ENCODE measurements at places on chromosomes 1 and 21.

DNA sequence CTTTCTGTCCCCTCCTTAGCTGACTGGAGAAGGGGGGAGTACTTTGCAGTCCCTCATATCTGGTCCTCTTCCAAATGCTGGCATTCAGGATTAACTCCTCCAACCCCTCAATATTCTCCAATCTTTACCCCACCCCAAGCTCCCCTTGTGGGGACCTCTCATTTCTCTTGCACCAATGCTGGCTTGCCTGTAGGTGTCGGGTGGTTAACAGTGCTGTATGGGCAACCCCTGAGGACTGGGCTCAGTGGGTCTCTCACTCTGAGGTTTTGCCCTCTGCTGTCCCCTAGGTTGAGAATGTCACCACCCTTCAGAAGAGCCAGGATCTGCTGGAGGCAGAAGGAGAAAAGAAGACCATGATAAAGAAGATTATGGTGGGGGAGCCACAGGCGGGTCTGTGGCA is 27.0 kb downstream of the MROH7 start:
- DNase-seq, result no peak

- no peak for DNase-seq
Observed at GRCh38 chr21:14875704-14876523, 188.9 kb downstream of the NRIP1 start.

DNA sequence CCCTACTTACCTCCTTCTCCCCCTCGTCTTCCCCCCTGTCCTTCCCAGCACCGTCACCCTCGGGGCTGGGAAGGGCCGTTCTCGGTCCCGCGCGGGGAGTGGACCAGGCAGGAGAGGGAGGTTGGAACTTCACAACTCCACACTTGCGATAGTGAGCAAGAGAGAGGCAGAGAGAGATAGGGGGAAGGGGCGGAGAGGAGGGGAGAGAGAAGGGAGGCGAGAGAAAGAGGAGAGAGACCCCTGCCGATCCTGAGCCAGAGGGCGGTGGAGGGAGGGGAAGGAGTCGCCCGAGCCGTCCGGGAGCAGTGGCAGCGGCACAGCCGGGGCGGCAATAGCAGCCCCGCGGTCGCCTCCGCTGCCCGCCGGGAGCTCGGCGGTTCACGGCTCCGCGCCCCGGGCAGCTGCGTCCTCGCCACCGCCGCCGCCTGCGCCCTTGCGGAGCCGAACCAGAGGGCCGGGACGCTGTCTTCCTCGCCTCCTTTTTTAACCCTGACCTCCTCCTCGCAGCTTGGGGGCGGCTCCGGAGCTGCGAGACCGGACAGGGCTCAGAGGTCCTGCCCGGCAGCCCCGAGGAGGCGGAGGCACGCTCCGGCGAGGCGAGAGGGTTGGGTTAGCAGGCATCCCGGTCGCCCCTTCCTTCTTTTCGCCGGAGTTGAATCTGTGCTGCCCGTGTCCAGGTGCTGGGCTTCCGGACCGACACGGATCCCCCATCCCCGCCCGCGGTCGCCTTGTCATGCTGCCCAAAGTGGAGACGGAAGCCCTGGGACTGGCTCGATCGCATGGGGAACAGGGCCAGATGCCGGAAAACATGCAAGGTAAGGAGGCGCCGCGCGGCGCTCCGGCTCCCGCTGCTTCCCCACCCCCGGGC is 11.7 kb downstream of the NR5A2 start:
- DNase-seq, result no peak

DNA sequence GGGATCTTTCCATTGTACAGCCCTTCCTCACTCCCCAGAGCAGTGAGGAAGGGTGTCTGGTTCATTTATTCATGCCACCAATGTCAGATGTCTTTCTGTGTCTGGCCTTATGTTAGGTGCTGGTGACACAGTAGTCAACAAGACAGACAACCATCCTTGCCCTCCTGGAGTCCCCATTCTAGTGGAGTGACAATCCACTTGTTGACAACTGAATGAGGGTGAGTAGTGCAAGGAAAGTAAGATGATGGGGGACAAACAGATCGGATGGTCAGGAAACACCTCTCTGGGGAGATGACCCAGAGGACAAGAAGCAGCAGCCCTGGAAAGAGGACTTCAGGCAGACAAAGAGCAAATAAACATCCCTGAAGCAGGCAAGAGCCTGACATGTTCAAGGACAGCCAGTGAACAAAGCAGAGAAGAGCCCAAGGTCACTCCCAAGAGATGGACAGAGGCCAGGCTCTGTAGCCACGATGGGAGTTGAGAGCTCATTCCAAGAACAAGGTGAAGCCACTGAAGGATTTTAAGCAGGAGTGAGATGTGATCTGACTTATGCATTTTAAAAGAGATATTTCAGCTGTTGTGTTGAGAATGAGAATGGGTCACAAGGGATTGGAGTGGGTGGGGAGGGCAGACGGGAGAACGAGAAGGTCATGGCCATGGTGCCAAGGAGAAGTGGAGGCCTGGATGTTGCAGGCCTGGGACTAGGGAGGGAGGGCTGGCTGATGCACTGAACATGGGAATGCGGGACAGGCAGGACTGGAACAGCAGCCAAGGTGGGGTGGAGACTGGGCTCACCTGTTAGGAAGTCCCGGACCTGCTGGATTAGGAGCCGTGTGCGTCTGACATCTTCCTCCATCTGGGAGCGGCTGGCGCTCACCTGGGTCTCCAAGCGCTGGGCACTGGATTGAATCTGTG is 30.2 kb downstream of the LAMB3 start:
- no peak for DNase-seq

- no peak for DNase-seq
Observed at GRCh38 chr1:243910607-243911006, 60.6 kb upstream of the AKT3 start.

DNA sequence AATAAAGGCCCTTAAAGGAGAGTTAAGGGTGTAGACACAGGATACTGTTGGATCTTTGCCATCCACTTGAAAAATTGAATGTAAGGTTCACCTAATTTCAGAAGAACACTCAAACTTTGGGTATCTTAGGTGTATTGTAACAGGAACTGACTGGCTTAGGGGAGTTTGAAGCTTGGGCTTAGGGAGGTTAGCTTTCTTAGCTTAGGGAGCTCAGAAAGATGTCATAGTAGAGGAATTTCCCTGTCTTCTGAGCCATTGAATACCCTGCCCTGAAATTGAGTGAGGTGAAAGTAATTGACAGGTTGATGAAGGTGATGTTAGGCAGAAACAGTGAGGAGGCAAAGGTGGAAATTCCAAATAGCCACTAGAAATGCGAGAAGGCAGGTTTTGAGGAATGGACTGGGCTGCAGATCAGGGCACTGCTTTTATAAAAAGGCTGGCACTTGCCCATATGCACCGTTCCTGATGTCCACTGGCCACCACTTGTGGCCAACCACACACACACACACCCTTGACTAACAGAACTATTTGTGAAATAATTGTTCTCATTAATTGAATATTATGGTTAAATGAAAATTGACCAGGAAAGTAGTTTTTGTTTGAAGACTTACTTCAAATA is 16.5 kb downstream of the BACH1 start:
- DNase-seq, result no peak

- no peak for DNase-seq
Observed at GRCh38 chr1:172069534-172069933, 228.2 kb downstream of the DNM3 start.

DNA sequence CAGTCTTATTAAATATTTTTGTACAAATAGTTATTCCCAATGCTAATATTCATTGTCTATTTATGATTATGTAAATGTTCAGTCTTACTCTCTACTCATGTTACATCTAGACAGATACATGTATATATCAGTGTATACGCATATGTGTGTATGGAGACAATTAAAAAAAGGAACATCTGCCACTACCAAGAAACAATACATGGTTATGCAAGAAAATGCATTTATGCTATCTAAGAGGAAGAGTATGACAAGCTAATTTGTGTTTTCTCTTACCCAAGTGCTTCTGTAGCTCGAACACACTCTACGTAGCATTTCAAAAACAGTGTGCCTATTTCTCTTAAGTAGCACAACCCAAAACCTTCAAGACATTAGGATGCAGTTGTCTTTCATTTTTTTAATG is 6.1 kb upstream of the RLF start:
- DNase-seq, result no peak

GRCh38 chr1:225897595-225898514 is 8.9 kb upstream of the LEFTY1 start:
- no peak for DNase-seq

DNA sequence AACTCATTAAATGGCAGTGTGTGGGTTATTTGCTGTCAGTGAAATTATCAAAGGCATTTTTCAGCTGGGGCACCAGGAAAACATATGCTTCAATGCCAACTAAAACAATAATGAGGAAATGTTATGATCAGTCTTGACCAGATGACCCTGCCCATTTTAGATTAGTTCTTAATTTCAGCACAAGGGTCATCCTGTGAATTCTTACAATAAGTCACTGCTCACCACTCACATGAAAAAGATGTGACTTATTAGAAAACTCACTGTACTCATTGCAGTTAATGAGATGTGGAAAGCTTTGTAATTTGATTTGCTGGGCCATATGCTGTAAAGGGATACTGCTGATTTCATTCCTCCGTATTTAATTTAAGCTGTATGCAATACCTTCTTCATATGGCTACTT is 178.5 kb upstream of the LMO4 start:
- no peak for DNase-seq

- no peak for DNase-seq
Observed at GRCh38 chr21:32122082-32122481, 156.8 kb downstream of the MIS18A start.

DNA sequence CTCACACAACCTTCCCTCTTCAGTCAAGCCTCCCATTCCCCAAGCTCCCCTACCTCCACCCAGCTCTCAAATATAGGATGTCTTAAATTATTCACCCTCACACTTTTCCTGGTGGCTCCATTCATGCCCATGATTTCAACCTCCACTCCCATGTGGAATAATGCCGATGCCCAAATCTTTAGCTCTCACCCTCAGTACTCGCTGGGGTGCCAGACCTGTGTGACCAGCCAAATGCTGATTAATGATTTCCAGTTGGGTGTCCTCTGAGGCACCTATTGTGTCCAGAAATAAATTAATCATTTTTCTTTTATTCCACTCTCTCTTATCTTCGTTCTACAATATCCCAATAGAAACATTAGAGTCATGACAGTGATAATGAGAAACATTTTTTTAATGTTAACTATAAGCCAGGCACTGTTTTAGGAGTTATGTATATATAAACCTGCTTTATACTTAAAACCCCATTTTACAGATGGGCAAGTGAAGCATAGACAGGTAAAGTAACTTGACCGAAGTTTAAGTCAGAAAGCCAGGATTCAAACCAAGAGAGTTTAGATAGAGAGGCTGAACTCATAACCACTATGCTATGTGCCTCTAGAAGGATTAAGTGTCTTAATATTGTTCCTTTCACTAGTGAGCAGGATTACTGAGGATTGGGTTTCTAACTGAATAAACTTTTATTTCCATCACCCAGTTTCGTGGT is 209.7 kb downstream of the DUSP10 start:
- no peak for DNase-seq

DNA sequence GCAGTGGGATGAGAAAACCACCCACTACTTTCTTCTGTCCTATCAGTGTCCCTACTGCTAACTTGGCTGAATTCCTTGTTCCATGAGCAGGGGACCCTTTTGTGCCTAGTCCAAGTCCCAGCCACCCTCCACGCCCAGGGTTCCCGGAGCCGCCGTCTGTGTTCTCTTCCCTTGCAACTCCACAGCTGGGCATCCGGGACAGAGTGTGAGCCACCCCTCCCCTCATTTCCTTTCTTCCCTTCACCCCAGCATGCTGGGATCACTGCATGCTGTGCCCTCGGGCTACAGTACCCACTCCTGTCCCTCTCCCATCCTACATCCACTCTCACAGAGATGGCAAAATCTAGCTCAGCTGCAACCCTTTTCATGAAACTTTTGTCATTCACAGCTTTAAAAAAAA is 44.5 kb downstream of the PGBD5 start:
- no peak for DNase-seq

- no peak for DNase-seq
Observed at GRCh38 chr1:53308506-53308905, 19.4 kb downstream of the LRP8 start.

DNA sequence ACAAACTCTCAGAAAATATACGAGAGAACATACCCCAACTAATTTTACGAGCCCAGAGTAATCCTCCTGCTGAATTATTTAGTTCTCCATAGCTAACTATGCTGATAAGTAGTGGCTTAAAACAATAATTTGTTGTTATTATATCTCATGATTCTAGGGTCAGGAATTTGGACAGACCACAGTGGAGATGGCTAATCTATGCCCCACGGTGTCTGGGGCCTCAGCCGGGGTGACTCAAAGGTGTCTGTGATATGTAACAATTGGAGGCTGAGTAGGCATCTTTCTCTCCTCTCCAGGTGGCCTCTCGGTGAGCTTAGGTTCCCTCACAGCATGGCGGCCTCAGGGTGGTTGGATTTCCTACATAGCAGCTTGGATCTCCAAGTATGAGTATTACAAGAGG is 35.4 kb upstream of the FOXO6 start:
- DNase-seq, result no peak

DNA sequence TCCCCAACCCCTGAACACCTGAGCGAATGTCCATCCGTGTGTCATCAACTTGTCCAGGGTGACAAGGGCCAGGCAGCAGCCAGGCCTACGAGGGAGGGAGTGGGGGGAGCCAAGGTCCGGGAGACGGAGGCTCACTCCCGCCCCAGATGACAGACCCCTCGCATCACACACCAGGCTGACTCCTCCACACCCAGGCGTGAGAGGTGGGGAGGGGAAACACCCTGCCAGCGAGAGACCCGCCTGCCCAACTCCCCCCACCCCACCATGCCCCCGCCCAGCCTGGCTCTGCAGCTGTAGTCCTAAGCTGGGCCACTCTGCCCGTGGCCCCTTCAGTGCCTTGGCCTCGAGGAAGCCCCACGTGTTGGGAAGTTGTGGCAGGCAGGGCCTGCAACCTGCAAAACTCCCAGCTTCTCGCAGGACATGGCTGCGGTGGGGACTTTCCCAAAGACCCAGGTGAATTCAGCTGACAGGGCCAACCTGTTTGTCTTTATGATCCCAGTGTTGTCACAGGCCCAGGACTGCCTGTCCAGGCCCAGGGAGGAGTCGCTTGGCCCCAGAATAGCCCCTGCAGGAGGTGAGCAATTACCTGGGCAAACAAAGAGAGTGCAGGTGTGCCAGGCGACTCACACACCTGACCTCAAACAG is 62.9 kb downstream of the RIPK4 start:
- DNase-seq, result no peak

GRCh38 chr1:89822109-89822962 is 1.5 kb downstream of the LRRC8D start:
- DNase-seq, result no peak

DNA sequence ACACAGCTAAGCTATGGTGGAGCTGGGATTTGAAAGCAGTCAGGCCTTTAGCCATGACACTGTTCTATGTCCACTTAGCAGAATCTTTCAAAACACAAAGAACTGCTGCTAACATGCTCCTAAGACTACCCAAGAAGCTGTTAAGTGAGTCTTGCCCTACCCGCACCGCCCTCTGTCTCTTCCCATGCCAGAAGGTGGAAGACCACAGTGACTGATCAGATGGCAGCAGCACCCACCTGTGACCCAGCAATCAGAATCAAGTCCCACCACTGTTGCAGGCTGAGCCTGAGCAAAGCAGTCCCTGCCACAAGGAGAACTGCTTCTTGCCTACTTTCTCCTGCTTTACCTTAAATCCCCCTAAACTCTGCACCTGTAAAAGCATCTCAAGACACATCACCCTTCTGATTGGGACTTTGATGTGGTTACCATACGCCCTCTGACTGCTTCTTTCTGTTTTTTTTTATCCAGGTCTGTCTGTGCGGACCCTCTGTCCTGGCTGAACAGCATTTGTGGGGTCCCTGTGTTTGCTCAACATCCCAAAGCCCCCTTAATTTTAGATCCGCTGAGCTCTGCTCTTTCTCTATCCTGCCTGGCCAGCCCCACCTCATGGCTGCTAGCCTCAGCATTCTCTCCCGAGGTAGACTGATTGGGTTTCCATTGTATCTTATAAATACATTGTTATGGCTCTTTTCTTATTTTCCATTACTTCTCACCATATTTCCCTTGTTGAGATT is 16.0 kb downstream of the IRF2BP2 start:
- no peak for DNase-seq

Measured in cortex of kidney (tissue), 1 donor.